SIG-M5 (cell line): ENCODE measurements at places on chromosomes 1 and 21.

- DNase-seq, result no peak
Observed at GRCh38 chr1:24418898-24419628, 3.5 kb downstream of the NIPAL3 start.

- DNase-seq, result no peak
Observed at GRCh38 chr1:7667625-7668218, 103.4 kb upstream of the VAMP3 start.

DNA sequence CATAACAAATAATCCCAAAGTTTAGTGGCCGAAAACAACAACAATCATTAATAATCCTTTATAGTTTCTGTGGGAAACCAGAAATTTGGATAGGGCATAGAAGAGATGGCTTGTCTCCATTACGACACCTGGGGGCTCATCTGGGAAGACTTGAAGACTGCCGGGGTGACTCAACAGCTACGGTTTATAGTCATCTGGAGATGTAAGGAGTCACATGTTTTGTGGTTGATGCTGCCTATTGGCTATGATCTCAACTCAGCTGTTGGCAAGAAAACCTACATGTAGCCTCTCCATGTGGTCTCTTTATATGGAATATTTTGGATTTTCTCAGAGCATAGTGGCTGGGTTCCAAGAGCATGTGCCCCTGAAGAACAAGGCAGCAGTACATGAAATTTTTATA, 29.3 kb upstream of the TSPAN2 start:
- no peak for DNase-seq

DNA sequence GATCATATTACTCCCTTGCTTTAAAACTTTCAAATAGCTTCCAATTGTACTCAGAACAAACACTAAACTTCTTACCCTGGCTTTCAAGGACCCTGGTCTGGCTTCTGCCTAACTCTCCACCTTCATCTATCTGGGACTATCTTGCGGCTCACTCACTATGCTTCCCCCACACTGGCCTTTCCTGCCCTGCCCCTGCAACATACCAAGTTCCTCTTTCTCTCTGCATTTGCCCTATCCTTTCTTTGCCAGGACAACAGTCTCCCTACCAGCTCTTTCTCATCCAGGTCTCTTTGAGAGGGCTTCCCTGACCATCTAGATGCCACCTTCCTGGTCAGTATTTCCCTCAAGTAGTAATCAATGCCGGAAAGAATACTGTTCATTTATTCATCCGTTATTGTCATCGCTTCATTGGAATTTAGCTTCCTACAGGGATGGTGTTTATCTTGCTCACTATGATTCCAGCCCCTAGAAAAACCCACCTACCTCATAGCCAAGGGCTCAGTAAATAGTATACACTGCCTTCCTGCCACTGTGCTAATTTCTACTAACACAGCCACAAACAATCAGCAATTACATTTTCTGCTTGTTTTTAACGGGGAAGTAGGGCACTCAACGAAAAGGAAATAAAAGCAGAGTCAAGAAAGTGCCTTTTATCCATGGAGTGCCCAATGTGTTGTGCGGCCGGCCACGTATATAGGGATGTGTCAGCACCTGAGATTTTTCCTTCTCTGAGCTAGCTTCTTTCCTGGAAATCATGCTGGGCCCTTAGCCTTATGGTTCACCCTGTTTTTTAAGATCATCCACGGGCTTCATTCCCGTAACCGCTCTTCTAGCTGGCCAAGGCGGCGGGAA, 521 bp upstream of the CDC7 start:
- DNase-seq, result no peak

DNA sequence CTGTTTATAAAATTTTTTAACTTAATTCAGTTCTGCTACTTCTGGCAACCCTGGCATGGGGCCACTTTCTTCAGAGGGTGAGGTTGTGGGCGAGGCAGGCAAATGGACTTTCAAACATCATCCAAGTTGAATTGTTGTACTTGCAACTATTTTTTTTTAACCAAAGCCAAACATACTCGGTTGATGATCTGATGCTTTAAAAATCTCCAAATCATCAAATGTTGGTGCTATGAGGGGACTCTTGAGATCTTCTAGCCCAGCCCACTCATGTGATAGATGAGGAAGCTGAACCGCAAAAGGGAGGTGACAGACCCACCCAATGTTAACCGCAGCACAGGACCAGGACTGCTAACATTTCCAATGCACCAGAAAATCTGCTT, 6.7 kb downstream of the SLC1A7 start:
- DNase-seq, result no peak
